ENCODE measurements at places on chromosomes 16 and 17.

DNA sequence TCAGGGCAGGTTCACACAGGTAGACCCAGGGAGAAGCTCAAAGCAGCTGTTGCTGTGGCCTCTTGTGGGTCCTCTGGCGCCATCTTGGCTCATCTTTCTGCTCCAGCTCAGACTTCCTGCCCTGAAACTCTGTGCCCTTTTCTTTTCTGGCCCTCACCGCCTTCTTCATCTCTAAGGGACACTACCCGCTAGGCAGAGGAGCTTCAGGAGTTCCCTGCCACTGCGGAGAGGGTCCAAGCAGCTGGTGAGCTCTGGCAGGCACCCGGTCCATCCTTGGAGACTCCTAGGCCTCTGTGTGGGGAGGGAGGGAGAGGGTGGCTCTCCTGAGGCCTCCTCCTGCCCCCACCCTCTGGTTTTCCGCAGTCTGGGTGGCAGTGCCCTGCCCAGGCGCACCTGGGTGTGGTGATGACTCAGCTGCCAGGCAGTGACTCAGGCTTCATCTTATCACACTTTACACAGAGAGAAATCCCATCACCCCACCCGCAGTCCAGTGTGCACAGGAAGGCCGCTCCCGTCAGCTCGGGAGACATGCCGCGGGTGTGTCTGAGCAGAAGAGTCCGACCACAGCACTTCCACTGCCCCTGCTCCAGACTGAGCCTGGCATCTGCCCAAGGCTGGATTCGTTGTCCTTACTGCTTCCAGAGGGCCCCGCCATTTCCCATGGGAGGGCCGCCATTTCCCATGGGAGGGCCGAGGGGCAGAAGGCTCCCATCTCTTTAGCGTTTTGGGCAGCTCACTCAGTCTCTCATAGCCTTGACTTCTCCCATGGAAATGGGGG, 7.3 kb downstream of the NT5C start:
- no peak for DNase-seq

DNA sequence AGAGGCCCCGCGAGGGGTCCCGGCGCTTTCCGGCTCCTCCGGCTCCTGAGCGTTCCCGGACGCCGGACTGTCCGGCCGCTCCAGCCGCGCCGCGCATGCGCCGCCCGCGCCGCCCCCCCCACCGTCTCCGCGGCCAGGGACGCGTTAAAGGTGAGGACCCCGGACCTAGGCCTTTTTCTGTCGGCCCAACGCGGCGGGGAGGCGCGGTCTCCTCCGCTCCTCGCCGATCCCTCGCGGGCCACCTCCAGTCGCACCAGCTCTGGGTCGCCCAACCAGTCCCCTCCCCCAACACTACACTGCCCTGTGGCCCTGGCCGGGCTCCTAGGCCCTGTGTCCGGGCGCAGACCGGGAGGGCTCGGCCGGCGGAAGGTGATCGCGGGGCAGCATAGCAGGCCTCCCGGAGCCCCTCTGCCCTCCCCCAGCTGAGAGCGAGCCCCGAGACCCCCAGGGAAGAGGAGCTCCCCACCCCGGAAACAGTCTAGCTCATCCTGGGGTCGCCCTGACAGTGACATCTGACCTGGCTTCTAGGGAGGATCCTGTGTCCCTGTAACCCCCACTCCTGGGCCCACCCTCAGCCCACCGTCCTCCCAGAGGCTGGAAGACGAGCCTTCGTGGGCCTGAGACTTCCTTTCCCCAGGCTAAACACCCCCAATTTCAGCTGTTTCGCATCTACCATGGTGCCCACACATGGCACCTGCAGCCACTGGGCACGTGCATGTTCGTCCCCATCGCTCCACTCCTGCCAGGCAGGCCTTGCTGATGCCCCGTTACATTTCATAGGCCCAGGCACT, 14.7 kb upstream of the BCAR1 start:
- peak; percentile 50 for DNase-seq

GRCh38 chr17:73419881-73420280, 108.1 kb upstream of the CDC42EP4 start:
- no peak for DNase-seq

DNA sequence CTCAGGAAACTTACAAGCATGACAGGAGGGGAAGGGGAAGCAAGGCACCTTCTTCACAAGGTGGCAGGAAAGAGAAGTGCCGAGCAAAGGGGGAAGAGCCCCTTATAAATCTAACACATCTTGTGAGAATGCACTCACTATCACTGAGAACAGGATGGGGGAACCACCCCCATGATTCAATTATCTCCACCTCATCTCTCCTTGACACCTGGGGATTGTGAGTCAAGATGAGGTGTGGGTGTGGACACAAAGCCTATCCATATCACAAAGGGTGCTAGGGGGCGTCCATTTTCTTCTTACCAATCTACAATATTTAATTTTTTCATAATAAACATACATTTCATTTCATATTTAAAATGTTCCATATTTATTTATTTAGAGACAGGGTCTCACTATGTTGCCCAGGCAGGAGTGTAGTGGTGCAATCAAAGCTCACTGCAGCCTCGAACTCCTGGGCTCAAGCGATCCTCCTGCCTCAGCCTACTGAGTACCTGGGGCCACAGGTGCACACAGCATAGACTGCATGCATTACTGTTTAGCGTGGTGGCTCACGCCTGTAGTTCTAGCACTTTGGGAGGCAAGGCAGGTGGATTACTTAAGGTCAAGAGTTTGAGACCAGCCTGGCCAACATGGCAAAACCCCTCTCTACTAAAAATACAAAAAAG, 26.5 kb upstream of the FAAP100 start:
- no peak for DNase-seq

GRCh38 chr16:12253731-12254130, 277.2 kb downstream of the SNX29 start:
- DNase-seq: no peak

GRCh38 chr16:50067290-50067853, 1.6 kb downstream of the HEATR3 start:
- no peak for DNase-seq

DNA sequence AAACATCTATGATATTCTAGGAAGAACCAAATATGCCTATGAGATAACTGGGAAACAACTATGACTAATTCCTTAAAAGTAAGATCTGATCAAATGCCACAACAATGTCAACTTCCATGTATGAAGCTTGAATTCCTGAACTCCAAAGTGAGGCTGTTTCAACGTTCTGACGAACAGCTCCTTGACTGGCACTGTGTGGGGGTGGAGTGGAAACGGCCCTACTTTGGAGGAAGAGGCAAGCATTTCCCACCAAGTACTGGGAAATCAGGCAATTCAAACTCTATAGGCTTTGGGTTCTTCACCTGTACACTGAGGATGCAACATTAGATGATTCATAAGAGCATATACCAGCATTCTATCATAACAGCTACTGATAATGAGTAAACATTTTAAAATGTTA, 187.2 kb downstream of the CDK5R1 start:
- no peak for DNase-seq

- DNase-seq: no peak
Measured at GRCh38 chr16:83606486-83607030, 201.2 kb upstream of the HSBP1 start.

GRCh38 chr17:924711-925475, 54.7 kb downstream of the NXN start:
- DNase-seq: no peak

DNA sequence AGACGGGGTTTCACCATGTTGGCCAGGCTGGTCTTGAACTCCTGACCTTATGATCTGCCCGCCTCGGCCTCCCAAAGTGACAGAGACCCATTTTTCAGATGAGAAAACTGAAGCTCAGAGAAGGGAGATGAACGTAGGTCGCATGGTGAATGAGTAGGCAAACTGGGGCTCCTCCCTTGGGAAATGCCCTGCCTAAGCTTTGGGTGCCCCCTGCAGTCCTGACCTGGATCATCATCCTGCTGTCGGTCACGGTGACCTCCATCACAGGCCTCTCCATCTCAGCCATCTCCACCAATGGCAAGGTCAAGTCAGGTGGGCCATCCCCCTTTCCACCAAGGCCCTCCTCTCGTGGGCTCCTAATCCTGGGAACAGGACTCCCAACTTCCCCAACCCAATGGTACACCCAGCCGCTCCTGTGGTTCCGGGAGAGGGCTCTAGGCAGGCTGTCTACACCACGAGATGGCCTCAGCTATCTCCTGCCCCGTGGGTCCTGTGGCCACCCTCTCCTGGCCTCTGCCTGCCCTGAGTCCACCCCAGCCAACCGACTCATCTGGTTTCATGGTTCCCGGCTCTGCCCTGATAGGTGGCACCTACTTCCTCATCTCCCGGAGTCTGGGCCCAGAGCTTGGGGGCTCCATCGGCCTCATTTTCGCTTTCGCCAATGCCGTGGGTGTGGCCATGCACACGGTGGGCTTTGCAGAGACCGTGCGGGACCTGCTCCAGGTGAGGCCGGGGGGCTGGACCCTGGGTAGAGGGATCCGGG, 4.7 kb downstream of the SLC12A3 start:
- no peak for DNase-seq

DNA sequence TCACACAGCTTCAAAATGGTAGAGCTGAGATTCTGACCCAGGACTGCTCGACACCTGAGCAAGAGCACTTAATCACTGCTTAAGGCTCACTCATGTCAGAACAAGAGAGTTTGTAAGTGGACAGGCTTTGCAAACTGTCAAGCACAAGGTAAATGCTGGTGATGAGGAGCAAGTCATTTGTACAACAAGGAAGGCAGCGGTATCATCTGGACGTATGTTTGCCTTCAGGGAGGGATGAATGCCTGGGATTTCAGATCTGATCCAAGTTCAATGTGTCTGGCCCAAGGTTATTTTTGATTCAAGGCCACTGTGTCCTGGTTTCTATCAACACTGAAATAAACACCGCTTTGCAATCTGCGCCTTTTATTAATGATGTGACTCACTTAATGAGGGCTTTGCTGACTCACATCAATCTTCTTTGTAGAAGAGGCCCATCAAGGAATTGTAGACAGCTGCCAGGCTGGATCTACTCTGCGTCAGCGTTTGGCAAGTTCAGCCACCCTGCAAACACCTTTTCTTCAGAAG, 174.4 kb upstream of the HS3ST3A1 start:
- no peak for DNase-seq

Measured in NCI-H1930 (cell line).